ENCODE measurements at places on chromosomes 4 and X.
A peak's percentile ranks its signal among the peaks of the same experiment; 100 is the strongest.

- DNase-seq = no peak
These were observed 17.6 kb downstream of the ADRA2C start for GRCh38 chr4:3783693-3784306.

GRCh38 chr4:169258141-169258540, 12.6 kb downstream of the SH3RF1 start:
- no peak for DNase-seq

DNA sequence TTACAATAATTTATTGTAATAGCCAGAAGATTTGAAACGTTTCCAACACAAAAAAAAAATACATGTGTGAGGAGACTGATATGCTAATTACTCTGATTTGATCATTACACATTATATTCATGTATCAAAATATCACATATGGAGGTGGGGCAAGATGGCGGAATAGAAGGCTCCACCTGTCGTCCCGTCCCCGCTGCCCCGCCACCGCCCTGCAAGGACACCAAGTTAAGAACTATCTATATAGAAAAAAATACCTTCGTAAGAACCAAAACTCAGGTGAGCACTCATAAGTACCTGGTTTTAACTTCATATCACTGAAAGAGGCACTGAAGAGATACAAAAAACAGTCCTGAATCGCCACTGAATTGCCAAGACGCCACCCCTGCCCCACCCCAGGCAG, 60.9 kb upstream of the SCRG1 start:
- DNase-seq = no peak

- DNase-seq = no peak
These were observed 14.9 kb upstream of the FAM9B start for GRCh38 chrX:9048801-9049200.

DNA sequence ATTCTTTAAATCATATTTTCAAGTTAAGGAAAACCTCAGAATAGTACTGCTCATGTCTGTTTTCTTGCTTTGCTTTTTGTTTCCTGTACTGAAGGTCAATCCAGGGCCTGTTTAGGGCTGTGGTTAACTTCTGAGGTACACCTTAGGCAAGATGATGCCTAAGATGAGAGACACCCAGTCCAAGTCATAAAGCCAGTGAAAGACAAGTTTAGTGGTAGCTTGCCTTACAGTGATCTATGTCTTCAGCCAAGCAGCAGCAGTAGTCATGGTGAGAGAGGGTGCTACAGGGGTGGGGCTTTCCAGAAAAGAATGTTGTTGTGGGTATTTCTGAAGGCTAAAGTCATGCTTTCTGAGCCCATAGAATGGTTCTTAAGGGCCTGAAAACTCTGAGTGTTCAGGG, 173.7 kb downstream of the VSIG4 start:
- no peak for DNase-seq

DNA sequence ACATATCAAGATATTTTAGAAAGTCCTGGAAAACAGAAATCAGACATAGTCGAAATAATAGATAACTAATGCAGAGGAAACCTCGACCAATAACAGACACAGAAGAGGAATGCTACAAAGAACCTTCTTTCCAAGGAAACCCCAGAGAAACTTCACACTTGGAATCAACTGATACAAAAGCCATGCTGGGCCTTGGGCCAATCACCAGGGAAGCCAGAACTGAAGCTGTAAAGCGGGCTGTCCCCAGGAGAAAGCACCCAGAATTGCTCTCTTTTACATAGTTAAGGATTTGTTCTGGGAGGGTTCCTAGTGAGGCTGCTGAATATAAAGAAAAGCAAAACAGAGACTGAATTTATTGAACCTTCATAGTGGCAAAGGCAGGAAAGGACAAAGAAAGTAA, 100.5 kb downstream of the PRDM5 start:
- DNase-seq = no peak

GRCh38 chrX:120365320-120365719, 3.4 kb downstream of the ATP1B4 start:
- peak; percentile 49 for DNase-seq

DNA sequence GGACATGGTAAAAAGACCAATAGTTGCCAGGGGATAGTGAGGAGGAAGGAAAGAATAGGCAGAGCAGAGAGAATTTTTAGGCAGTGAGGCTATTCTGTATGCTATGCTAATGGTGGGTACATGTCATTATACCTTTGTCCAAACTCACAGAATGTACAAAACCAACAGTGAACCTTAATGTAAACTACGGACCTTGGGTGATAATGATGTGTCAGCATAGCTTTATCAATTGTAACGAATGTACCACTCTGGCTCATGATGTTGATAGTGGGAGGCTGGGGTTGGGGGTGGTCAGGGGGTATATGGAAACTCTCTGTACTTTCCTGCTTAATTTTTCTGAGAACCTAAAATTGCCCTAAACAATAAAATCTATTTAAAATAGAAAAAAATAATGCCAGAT, 37.7 kb upstream of the ACSL4 start:
- no peak for DNase-seq

GRCh38 chrX:123504630-123505270, 228.1 kb downstream of the THOC2 start:
- no peak for DNase-seq

DNA sequence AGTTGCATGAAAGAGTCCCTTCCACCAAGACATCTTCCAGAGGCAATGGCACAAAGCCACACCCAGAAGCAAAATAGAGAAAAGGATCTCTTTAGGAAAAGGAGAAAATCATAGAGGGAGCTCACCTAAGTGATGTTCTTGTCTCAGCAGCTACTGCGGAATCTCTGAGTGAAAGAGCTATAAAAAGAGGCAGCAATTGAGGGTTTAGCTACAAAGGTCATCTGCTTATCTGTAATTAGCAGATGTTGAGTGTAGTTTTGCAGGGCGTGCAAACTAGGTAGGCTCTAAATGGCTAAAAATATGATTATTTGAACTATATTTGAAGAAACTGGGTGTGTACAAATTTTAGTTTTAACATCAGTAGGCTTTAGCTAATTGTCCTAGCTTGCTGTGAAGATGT, 276.0 kb downstream of the HS3ST1 start:
- no peak for DNase-seq

DNA sequence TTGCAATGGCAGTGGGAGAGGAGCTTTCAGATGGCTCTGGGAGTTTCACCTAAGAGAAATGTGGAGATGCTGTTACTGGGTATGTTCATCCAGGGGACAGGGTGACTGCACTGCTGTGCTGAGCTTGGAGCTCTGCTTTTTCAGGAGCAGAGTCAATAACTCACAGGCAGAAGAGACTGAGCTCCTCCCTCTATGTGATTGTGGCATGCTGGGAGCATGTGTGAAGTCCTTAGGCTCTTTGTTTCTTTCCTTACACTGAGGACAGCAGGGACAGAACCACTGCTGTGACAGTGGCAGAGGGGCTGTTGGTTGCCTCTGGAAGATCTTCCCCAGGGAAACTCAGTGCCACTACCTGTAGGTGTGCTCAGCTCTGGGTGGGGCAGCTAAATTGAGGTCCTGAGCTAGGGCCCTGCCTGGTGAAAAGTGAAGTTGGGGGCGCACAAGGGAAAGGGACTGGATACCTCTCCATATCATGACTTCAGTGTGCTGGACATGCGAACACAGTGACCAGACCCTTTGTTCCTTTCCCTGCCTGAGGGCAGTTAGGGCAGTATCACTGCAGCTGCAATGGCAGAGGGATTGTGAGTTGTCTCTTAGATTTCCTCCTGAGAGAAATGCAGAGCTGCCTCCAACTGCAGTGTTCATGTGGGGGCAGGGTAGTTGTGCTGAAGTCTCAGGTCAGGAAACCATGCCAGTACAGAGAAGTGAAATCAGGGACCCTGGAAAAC, 156.7 kb downstream of the TENT5D start:
- DNase-seq = no peak

DNA sequence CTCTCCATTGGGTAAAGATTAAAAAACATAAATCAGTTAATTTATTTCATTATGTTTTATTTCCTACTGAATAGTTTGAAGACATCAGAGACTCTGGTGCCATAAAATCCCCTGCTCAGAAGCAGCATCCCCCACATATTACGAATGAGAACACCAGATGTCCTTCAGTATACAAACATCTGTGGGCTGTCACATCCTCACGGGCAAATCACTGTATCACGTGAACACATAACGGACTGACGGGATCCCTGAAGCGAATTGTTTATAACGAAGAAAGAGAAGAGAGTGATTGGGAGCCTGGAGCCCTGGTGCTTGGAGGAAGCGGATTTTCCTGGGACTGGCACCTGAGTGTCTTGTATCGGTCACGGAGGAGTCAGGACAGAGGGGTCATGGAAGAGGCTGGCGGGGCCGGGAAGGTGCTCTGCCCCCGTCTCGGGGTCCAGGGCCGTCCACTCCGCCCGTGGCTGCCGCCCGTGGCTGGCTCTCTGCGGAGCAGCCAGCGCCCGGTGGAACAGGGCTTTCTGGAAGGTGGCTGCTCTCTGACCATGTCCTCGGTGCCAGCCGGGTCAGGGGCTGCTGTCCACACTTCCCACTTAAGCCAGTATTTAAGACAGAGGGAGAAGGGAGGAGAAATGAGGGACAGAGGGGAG, 452.7 kb upstream of the FAT1 start:
- DNase-seq = no peak

DNA sequence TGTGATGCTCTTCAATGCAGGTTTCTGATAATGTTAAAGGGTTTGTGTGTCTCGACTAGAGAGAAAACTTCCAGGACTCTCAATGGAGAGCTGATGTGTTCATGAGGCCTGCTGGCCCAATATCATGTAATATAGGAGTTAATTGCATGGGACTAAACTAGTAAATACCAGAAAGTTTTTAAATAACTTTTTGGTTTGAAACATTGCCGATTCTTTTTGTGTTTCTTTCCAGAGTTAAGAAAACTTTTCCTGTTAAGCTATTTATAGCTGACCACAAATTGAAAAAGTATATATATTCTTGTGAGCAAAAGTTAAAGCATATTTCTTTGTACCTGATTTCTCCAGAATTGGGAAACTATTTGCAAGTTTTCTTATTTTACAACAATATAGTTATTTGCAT, 49.7 kb downstream of the FAM9B start:
- DNase-seq = no peak

GRCh38 chr4:109729117-109729717, 653 bp downstream of the PLA2G12A start:
- no peak for DNase-seq

GRCh38 chr4:7630568-7631287, 196.0 kb upstream of the PSAPL1 start:
- DNase-seq = no peak

- DNase-seq = no peak
These were observed 75.2 kb downstream of the LUZP4 start for GRCh38 chrX:115364670-115365069.

DNA sequence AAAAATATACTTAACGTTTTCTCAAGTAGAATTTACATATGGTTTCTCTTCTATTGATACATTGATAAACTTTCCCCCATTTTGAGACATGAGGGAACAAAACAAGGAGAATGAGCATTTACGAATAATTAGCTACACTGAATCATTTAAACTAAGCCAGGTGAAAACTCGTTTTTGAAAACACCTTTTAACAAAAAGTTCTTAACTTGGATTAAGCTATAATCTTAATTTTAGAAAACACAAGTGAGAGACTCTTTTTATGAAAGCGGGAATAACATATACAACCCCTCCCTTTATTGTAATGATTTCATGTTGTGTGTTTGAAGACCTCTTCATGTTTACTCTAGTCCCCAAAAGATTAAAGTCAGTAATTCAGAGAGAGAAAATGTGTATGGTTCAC, 20.1 kb downstream of the PDLIM3 start:
- no peak for DNase-seq

DNA sequence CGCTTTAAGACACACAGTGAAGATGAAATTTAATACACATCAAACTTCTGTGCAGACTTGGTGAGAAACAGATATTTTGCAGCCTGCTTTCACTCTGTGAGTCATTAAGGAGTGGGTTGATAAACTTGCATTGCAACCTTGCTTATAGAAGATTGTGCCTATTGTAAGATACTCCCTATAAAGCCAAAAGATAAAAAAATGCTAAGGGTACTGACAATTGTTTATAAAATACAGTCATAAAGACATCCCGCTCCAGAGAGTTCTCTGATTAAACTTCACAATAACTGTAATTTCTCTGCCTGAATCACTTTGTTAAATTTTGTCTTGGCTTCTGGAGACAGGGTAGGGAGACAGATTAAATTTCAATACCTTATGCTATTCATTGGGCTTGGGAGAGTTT, 49.1 kb downstream of the GALNT7 start:
- DNase-seq = no peak

- no peak for DNase-seq
These were observed 14.8 kb upstream of the MAMLD1 start for GRCh38 chrX:150348365-150348764.

- DNase-seq = no peak
These were observed 42.9 kb upstream of the DDX60 start for GRCh38 chr4:168361365-168362024.

GRCh38 chrX:19683358-19683757, 168.1 kb upstream of the MAP3K15 start:
- no peak for DNase-seq

GRCh38 chr4:149702414-149703293, 113.0 kb downstream of the IQCM start:
- no peak for DNase-seq

GRCh38 chr4:162017863-162018262, 145.9 kb downstream of the FSTL5 start:
- DNase-seq = no peak

- no peak for DNase-seq
These were observed 32.1 kb upstream of the GK start for GRCh38 chrX:30620980-30621618.

DNA sequence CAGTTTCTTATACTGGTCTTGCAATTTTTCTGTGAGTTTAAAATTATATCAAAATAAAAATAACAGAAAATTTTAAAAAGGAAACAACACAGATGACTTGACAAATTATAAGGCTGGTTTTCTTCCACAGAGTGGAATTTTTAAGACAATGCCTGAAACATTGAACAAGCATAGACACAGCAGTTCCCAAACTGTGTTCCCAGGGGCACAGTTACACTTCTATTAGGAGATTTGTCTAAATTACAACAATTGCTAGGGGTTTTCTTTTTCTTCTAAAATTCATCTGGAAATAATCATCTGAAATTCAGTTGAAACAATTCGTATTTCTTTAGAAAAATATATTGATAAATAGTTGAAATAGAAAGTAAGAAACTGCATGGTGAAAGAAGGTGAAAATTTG, 26.2 kb downstream of the PDE5A start:
- DNase-seq = no peak

- no peak for DNase-seq
These were observed 247.4 kb upstream of the GIMD1 start for GRCh38 chr4:106615961-106616360.

DNA sequence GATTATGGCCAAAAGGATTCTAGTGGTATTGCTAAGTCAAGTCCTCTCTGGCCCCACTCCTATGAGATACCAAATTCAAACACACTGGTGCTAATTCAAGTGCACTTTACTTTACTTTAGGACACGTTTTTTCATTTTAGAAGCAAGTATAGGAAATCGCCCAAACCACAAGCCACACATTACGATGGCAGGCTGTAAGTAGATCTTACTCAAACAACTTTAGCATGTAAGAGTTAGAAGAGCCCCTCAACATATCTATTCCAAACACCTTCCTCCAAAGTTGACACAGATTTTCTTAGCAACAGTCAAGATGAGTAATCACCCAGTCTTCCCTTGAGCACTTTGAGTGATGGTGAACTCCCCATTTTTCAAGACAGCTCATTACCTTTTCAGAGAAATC, 43.6 kb downstream of the DRD5 start:
- no peak for DNase-seq

All from activated CD4-positive, CD25-positive, alpha-beta regulatory T cell treated with anti-CD3 and anti-CD28 coated beads, Interleukin-2, amount 50 U/mL, for 72 hours (primary cell).